ENCODE measurements at places on chromosomes 11 and 22.

- DNase-seq, result no peak
These were observed 59.9 kb upstream of the RRAS2 start for GRCh38 chr11:14418801-14419417.

GRCh38 chr11:1226986-1227550 is 4.2 kb downstream of the MUC5B start:
- no peak for DNase-seq

- no peak for DNase-seq
These were observed 27.0 kb upstream of the AMOTL1 start for GRCh38 chr11:94741022-94741679.

DNA sequence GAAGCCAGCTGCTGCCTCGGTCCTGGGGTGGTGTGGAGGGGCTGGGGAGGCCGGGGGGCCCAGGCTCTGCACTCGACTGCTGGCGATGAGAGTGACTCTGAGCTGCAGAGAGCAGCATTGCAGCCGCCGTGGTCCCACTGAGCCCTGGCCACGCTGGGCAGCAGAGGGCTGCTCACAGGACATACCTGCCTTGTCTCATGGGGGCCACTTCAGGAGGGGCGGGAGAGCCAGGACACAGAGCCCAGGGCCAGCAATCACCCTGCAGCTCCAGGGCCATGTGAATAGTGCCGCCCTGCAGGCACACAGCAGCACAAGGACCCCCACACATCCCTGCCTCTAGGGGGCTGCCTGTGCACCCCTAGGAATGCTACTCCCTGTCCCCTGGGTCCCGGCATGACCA is 147.0 kb downstream of the CRYBB2 start:
- no peak for DNase-seq

DNA sequence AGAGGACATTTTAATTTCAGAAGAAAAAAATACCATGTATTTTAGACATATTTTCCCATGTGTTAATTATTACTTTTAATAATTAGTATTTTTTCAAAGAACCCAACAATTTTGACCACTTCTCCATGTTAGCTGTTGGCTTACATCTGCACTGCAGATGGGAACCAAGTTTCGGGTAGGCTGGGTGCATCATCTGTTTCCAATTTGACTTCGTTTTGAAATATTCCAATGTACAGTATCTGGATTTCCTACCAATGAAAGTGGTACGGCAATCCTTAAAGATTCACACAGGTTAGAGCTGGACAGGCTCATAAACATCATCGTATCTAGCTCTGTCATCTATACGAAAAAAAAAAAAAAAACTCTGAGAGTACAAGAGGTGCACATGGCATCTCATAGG is 670.2 kb downstream of the OPCML start:
- DNase-seq, result no peak

DNA sequence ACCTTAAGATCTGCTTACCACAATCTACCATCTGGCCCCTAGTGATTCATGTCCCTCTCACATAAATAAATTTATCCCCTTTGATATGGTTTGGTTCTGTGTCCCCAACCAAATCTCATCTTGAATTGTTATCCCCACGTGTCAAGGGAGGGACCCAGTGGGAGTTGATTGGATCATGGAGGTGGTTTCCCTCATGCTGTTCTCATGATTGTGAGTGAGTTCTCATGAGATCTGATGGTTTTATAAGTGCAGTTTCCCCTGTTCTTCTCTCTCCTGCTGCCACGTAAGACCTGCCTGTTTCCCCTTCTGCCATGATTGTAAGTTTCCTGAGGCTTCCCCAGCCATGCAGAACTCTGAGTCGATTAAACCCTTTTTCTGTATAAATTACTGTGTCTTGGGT is 37.2 kb downstream of the OR2AG2 start:
- DNase-seq, result no peak

DNA sequence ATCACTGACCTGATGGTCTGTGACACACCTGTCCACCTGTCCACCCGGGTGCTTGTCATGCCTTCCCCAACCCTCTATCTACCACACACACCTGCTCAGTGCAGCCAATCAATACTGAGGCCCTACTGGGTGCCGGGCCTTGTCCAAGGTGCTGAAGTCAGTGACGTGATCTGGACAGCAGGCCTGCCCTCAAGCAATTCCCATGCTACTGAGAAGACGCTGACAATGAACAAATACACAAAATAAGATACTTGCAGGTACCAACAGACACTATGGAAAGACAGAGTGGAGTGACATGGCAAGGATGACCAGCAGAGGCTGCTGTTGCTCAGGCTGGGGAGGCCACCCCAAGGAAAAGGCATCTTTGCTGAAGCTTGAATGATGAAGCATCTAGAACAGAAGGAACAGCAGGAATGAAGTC is 21.2 kb downstream of the PLAAT3 start:
- no peak for DNase-seq

- no peak for DNase-seq
These were observed 20.2 kb upstream of the NEFH start for GRCh38 chr22:29459773-29460172.

DNA sequence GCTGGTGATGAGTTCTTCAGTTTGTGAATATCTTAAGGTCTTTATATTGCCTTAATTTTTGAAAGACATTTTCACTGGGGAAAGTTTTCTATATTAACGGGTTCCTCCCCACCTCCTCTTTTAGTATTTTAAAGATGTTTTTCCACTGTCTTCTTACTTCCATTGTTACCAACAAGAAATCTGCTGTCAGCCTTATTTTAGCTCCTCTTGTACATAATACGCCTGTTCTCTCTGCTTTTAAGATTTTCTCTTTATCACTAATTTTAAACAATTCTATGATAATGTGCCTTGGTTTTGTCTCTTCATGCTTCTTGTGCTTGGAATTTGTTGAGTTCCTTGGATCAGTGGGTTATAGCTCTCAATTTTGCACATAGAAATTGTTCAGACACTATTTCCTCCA is 280.4 kb downstream of the DCDC1 start:
- DNase-seq, result no peak

- peak; percentile 80 for DNase-seq
These were observed 10.5 kb downstream of the TPST2 start for GRCh38 chr22:26579331-26579886.

GRCh38 chr11:61587951-61588727 is 7.3 kb upstream of the SYT7 start:
- DNase-seq, result peak; percentile 46

DNA sequence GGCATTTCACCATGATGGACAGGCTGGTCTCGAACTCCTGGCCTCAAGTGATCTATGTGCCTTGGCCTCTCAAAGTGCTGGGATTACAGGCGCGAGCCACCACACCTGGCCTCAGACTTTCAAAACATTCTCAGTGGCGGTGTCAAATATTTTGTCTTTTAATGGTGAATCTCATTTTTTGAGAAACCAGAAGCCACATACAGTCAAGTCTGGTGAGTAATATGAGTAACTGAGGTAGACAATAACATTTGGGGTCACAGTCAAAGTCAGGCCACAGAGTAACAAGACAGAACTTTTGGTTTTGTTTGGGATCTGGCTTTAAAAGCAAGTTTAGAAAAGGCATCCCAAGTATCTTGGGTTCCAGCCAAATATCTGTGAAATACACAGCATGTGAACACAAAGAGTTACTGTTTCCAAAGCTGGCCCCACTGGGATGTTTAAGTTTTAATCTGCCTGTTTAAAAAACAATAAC is 5.6 kb upstream of the TMA7B start:
- no peak for DNase-seq

DNA sequence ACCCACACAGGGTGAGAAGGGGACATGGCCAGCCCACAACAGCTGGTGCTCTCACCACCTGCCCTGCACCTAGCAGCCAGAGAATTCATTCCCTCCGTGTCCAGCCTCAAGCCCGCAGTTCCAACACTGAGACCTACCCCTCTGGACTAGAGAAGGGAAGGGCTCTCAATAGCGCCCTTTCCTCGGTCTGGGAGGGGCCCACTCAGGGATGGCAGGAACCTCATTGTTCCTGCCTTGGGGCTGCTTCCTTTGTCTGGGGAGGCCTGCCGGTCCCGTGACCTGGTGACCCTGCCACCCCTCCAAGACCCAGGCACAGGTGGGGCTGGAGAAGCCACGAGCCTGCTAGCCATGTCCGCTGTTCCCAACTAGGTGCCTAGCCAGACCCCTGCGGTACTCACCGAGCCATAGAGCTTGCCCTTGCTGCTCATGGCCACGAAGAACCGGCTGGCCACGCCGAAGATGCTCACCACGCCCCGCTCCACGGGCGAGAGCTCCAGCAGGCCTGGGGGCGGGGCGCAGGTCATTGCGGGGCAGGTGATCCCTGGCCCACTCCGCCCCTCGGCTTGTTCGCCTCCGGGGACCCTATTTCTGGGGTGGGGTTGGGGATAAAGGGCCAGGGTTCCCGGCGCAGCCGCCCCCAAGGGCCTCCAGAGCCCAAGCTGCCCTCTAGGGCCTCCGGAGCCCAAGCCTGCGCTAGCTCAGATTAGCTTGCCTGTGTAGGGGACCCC is 1.4 kb downstream of the FGF4 start:
- no peak for DNase-seq

DNA sequence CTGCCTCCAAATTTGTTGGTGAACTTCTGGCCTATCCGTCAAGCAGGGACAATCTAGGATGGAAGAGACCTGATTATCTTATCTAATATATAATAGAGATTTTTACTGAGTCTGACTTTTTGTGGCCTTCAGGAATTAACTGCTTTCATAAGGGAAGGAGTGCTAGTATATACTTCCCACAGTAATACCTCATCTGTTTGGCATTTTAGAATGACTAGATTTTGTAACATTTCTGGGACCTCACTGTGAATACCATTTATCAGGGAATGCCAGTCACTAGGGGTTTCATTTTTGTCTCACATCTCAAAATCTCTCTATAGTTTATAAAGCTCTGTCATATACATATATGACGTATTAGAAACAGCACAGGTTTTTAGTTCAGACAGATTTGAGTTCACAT is 114.3 kb downstream of the INSC start:
- DNase-seq, result no peak

DNA sequence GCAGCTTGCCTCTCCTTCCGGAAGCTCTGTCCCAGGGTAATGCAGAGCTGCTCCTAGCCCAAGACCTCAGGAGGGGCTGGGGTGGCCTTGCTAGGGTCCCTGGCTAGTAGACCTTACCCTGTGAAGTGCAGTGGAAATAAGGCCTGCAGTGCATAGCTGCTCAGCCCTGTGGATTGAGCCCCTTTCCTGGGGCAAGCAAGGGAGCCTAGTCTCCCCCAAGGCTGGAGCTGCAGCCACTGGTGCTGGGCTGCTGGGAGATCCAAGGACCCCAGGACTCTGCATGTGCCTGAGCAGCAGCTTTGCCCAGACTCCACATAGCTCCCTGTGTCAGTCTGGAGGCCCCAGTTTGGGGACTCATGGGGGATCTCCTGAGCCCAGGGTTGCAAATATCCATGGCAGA is 57.9 kb downstream of the FANCF start:
- DNase-seq, result no peak

DNA sequence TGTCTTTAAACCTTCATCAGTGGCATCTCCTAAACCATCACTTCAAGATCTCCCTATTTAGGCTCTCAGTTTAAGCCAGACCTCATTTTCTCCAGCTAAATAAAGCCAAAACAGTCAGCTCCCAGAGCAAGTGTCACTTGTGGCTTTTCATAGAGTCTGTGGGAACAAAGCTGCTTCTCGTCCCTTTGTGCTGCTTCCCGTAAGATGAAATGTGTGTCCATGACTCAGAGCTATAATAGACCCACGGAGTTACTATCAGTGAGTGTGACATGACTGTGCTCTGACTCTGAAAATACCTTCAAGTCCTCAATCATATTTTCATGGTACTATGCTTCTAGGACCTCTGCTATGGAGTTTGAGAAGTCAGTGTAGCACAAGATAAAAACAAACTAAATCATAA is 57.3 kb upstream of the SLN start:
- DNase-seq, result no peak

DNA sequence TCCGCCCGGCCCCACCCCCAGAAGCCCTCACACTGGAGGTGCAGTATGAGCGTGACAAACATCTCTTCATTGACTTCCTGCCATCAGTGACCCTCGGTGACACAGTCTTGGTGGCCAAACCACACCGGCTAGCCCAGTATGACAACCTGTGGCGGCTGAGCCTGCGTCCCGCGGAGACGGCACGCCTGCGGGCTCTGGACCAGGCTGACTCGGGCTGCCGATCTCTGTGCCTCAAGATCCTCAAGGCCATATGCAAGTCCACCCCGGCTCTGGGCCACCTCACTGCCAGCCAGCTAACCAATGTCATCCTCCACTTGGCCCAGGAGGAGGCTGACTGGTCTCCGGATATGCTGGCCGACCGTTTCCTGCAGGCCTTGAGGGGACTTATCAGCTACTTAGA is 6.6 kb upstream of the ATF4 start:
- no peak for DNase-seq

- DNase-seq, result no peak
These were observed 30.4 kb downstream of the NEAT1 start for GRCh38 chr11:65452806-65453490.

GRCh38 chr11:69376155-69377028 is 82.4 kb downstream of the MYEOV start:
- DNase-seq, result no peak

GRCh38 chr11:75626889-75627529 is 41.8 kb downstream of the MAP6 start:
- DNase-seq, result no peak

- DNase-seq, result no peak
These were observed 445.7 kb downstream of the AASDHPPT start for GRCh38 chr11:106523171-106523570.

DNA sequence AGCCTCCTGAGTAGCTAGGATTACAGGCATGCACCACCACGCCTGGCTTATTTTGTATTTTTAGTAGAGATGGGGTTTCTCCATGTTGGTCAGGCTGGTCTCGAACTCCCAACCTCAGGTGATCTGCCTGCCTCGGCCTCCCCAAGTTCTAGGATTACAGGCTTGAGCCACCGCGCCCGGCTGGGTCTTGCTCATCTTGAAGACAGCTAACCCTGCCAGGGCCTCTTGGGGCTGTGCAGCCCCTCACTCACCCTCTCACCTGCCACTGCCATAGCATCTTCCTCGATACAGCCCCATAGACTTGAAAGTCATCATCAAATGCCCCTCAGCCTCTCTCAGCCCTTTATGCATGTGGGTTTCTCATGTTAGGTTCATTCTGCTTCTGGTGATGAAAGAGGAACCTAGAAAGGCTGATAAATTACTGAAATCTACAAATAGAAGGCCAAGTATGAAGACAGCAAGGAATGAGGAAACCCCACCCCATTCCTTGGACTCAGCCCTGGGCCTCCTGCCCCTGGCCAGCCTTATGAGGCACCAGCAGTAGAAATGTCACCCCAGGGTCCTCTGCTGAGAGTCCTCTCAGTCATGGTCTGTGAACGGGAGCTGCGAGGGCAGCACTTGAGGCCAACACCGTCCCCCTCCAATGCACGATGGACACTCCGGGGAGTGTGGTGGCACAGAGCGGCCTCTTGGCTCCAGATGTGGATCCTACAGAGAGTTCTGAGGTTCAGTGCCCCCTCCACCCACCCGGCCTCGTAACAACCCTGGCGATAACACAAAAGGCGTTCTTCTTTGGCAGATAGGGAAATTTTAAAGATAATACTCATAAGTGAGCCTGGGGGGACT is 24.8 kb downstream of the SCGB1A1 start:
- no peak for DNase-seq

DNA sequence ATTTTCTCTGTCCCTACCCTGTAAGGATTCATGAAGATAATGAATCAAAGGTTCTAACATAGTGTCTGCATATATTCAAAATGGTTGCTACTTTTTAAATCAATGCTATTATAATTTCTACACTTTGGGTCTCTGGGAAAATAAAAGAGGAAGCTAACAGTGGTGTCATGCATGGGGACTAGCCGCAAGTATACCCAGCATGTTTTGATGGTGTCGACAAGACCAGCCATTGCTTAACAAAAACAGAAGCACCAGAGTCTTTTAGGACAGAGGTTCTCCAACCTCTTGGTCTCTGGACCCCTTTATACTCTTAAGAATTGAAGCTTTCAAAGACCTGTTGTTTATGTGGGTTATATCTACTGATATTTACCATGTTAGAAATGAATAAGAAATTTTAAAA is 37.8 kb downstream of the RNF141 start:
- no peak for DNase-seq
